Esophagus muscularis mucosa (tissue), 4 donors: ENCODE measurements at places on chromosomes 7 and 10. TPM values are rescaled to one million over a fixed set of nuclear protein-coding genes. Genes with fewer than 3 reads are reported as not detected.

CPVL gene
- 8.0 TPM for total RNA-seq

GRCh38 chr10:45421221-45422097 lies 47.4 kb downstream of the ALOX5 start:
- no peaks in the 10 kb centered on the region for H3K27me3 ChIP-seq
- peaks cover 57% of the 10 kb centered on the region for H3K4me1 ChIP-seq
- no peaks in the 10 kb centered on the region for H3K36me3 ChIP-seq
- H3K27ac ChIP-seq: no peak overlapping the region

DNA sequence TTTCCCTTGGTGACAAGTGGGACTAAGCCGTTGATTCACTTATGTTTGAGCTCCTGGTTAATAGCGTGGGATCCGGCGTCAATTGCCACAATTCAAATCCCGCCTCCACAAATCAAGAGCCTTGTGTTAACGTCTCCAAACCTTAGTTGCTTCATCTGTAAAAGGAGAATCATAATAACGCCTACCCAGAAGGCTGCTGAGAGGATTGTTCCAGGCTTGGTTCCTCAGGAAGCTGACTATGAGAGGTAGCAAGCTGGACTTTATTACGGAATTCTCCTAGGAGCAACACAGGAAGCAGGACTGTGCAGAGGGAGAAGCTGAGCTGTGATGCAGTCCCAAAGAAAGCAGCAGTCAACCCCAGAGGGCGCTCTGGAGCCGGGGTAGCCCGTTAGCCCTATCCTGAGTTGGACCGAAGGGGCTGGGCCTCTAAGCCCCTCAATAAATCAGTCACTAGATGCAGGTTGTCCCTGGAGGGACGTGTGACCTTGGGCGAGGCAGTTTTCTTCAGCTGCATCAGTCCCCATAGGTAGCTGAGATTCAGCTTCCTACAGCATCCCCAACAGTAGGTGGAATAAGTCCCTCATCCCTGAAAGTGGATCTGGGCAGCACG lies 6.9 kb upstream of the BAG3 start:
- no peaks in the 10 kb centered on the region for H3K36me3 ChIP-seq
- no peak for DNase-seq
- H3K4me1 ChIP-seq: no peaks in the 10 kb centered on the region
- H3K27ac ChIP-seq: no peak overlapping the region

GRCh38 chr10:36303896-36304295 lies 661.8 kb upstream of the FZD8 start:
- H3K4me3 ChIP-seq: no peak overlapping the region
- H3K36me3 ChIP-seq: no peaks in the 10 kb centered on the region
- no peaks in the 10 kb centered on the region for H3K4me1 ChIP-seq
- no peak for DNase-seq

CDNF gene
- total RNA-seq: 3.7 TPM

DNA sequence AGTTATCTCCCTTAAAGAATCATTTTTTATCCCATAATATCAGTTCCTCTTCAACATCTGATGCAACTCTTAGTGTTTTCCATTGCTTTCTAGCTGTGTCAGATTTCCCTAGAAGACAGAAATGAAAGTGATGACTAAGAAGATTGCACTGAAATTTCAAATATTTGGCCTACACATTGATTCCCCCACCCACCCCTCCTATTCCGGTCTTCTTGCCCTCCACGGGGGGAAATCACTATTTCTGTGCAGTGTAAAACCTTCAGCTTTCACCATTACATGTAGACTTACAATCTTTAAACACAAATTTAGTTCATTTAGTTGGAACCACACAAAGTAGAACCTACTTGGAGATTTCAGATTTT lies 63.7 kb upstream of the IL6 start:
- no peak for DNase-seq
- peaks cover 17% of the 10 kb centered on the region for H3K4me1 ChIP-seq
- no peaks in the 10 kb centered on the region for H3K36me3 ChIP-seq
- H3K4me3 ChIP-seq: no peak overlapping the region
- H3K27me3 ChIP-seq: no peaks in the 10 kb centered on the region

WNT8B gene
- not detected for total RNA-seq

GRCh38 chr10:127911218-127911866 lies 4.4 kb downstream of the PTPRE start:
- no peak overlapping the region for H3K4me3 ChIP-seq
- peaks cover 25% of the 10 kb centered on the region for H3K4me1 ChIP-seq
- peak; percentile 81 for DNase-seq
- H3K27me3 ChIP-seq: no peaks in the 10 kb centered on the region
- no peaks in the 10 kb centered on the region for H3K36me3 ChIP-seq
- no peak overlapping the region for H3K27ac ChIP-seq

STAM gene
- total RNA-seq: 15.6 TPM

- DNase-seq: no peak
- H3K36me3 ChIP-seq: no peaks in the 10 kb centered on the region
- H3K27me3 ChIP-seq: no peaks in the 10 kb centered on the region
- no peaks in the 10 kb centered on the region for H3K4me1 ChIP-seq
- no peak overlapping the region for H3K4me3 ChIP-seq
Measured at GRCh38 chr7:144842377-144842851, 6.6 kb upstream of the TPK1 start.

PAOX gene
- 10.1 TPM for total RNA-seq

GRCh38 chr7:50229964-50230363 lies 74.6 kb upstream of the IKZF1 start:
- H3K4me1 ChIP-seq: no peaks in the 10 kb centered on the region
- no peak for DNase-seq
- no peak overlapping the region for H3K4me3 ChIP-seq

DNA sequence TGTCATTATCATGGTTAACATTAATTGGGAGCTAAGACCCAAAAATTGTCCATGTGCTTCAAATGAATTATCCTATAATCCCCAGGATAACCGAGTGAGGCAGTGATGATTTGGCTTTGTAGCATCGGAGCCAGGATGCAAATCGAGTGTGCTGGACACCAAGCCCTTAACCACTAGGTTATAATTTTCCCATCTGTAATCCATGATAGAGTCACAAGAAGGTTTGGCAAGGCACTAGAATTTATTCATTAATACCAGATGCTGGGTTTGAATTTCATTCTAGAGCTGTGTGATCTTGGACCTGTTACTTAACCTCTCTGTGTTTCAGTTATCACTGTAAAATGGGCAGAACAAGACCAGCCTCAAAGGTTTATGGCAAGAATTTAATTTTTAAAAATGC lies 21.0 kb upstream of the ITGB1 start:
- H3K4me1 ChIP-seq: peaks cover 21% of the 10 kb centered on the region
- no peak for DNase-seq
- H3K27me3 ChIP-seq: no peaks in the 10 kb centered on the region
- no peak overlapping the region for H3K4me3 ChIP-seq

GRCh38 chr7:36047091-36047658 lies 105.9 kb upstream of the EEPD1 start:
- DNase-seq: no peak
- H3K27ac ChIP-seq: peak overlapping the region; percentile 38
- no peaks in the 10 kb centered on the region for H3K36me3 ChIP-seq
- peaks cover 31% of the 10 kb centered on the region for H3K4me1 ChIP-seq

DNA sequence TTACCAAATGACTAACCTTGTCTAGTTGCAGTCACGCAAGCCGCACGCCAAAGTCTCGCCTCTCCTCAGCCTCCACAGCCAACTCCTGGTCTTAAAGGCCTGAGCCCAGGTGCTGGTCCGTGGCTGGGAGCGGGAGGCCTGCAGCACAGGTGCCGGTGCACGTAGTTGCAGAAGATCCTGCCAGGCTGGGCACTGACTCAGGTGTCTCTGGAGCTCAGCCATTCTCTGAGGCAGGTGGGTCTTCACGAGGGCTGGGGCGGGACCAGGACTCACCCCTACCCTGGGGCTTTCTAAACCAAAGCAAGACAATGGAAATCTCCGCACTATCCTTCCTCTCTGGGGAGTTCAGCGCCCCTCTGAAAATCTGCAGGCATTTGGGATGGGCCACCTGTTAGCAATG lies 216.4 kb downstream of the MLLT10 start:
- H3K36me3 ChIP-seq: no peaks in the 10 kb centered on the region
- no peaks in the 10 kb centered on the region for H3K27me3 ChIP-seq
- no peak for DNase-seq
- H3K27ac ChIP-seq: no peak overlapping the region
- H3K4me1 ChIP-seq: no peaks in the 10 kb centered on the region
- no peak overlapping the region for H3K4me3 ChIP-seq

HSPA12A gene
- total RNA-seq: 24.4 TPM

DNA sequence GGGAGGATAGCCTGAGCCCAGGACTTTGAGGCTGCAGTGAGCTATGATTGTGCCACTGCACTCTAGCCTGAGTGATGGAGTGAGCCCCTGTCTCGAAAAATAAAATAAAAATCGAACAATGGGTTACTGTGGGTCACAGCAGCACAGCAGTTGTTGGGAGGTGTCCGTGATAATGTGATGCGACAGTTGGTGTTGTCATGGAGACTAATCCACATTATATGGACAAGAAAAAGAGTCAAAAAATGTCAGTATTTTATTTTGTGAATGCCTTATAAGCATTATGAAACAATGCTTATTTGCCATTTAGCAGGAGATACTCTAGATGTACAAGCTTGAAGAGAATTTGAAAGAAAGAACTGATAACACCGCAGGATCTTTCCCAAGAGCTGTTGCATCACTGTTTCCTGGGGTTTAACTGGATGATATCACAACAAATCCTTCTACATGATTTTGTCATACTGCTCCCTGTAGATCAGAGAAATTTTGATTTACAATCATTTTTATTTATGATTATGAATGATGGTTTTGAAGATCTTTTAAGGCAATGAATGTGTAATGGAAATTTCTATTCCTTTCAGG lies 195.4 kb downstream of the BAMBI start:
- no peaks in the 10 kb centered on the region for H3K4me1 ChIP-seq
- H3K27ac ChIP-seq: no peak overlapping the region
- no peak for DNase-seq
- H3K36me3 ChIP-seq: no peaks in the 10 kb centered on the region
- H3K27me3 ChIP-seq: no peaks in the 10 kb centered on the region
- no peak overlapping the region for H3K4me3 ChIP-seq

DNA sequence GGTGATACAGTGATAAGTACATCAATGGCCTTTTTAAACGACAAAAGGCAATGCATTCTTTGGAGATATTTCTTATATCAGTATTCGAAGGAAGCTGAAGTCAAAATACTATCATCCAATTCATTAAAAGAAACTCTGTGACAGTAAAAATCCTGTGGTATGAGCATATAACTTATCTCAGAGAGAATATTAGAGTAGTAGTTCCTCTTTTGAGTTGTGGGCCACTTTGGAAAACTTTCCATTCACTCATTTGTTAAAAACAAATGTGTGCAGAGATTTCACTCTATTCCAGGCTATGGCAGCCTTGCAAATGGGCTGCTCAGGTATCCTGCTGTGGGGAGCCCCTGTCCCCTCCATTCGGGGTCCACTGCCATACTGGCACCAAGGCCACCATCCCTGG lies 55.3 kb upstream of the ZNF438 start:
- H3K27me3 ChIP-seq: no peaks in the 10 kb centered on the region
- DNase-seq: no peak
- no peak overlapping the region for H3K4me3 ChIP-seq
- H3K36me3 ChIP-seq: no peaks in the 10 kb centered on the region
- no peak overlapping the region for H3K27ac ChIP-seq
- peaks cover 4% of the 10 kb centered on the region for H3K4me1 ChIP-seq

DNA sequence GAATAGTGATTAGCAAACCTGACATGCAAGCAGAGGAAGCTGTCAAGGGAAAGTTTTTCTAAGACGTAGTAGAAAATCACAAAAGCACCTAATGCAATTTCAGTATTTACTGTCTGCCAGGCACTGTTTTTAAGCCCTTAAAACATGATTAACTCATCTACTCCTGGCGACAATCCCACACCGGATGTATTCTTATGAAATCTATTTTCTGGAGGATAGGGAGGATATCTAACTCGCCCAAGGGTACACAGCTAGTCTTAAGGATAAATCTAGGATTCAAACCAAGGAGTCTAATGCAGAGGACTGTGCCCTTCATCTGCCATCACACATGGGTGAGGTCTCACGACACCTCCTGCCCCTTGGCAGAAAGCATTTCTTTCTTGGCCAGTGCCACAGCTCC lies 47.8 kb upstream of the FIGNL1 start:
- peak; percentile 92 for DNase-seq
- no peaks in the 10 kb centered on the region for H3K36me3 ChIP-seq
- H3K4me1 ChIP-seq: peaks cover 32% of the 10 kb centered on the region
- H3K27ac ChIP-seq: no peak overlapping the region
- H3K27me3 ChIP-seq: no peaks in the 10 kb centered on the region

- peaks cover 11% of the 10 kb centered on the region for H3K4me1 ChIP-seq
- H3K36me3 ChIP-seq: no peaks in the 10 kb centered on the region
- no peak overlapping the region for H3K4me3 ChIP-seq
- no peak for DNase-seq
- no peaks in the 10 kb centered on the region for H3K27me3 ChIP-seq
- no peak overlapping the region for H3K27ac ChIP-seq
Measured at GRCh38 chr10:97612386-97612785, 20.9 kb downstream of the MORN4 start.

SLC13A1 gene
- not detected for total RNA-seq

LRRD1 gene
- total RNA-seq: not detected

BMPR1A gene
- total RNA-seq: 110 TPM

DNA sequence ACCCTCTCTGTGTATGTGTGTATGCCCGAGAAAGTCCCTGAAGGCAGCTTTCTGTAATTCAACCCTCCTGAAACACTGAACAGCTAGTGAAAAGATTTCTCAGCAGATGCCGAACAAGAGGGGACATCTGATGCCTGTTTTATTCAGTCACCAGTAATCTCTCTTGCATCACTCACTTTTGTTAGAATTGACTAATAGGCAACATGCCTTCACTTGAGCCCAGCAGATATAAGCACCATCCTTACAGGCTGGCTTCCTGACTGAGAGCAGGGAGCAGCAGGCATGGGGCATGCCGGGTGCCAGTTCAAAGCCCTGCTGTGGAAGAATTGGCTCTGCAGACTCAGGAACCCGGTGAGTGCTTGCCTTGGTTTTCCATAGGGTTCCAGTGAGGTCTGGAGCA lies at the start of gene ABCA13:
Gene ABCA13 (plus strand): TSS at position 257 of the 400 bp plus-strand sequence. CDS start 26 bp downstream, at position 283.
- DNase-seq: no peak
- H3K27me3 ChIP-seq: no peaks in the 10 kb centered on the region
- no peak within 1 kb of the TSS for H3K27ac ChIP-seq
- no peaks in the 10 kb centered on the region for H3K4me1 ChIP-seq
- H3K36me3 ChIP-seq: no peaks in the 10 kb centered on the region

- H3K36me3 ChIP-seq: no peaks in the 10 kb centered on the region
- peaks cover 3% of the 10 kb centered on the region for H3K4me1 ChIP-seq
- no peak overlapping the region for H3K4me3 ChIP-seq
- DNase-seq: no peak
- no peaks in the 10 kb centered on the region for H3K27me3 ChIP-seq
Measured at GRCh38 chr7:15848362-15848761, 161.9 kb upstream of the MEOX2 start.

GRCh38 chr10:61786728-61787127 lies 114.8 kb upstream of the ARID5B start:
- H3K36me3 ChIP-seq: no peaks in the 10 kb centered on the region
- H3K4me3 ChIP-seq: peak overlapping the region; percentile 17
- H3K27me3 ChIP-seq: no peaks in the 10 kb centered on the region
- no peak for DNase-seq
- peak overlapping the region; percentile 51 for H3K27ac ChIP-seq
- H3K4me1 ChIP-seq: peaks cover 4% of the 10 kb centered on the region
